ENCODE measurements at places on chromosomes 2 and 18.

DNA sequence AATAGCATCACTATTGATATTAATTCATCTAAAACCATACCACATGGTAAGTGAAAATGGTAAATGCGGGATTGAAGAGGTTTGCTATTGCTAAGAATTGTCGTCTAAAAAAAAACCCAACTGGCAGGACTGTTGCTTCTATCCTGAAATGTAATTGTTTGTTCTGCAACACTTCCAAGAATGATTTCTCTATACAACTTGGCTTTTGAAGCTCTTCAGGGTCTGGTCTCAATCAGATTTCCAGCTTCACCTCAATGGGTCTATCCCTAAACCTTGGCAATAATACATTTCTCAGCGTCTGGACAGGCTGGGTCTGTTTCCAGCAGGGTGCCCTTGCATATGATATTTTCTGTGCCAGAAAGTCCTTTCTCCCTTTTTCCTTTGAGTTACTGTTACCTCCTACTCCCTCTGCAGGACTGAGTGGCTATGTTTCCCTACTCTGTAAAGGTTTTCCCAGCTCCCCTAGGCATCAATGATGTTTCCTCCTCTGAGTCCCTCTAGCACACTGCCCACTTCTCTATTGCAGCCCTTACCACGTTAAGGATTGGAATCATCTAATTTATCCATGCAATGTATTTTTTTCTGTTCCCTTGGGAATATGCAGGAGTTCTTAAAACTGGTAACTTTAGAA, 118.2 kb upstream of the REV1 start:
- DNase-seq, result no peak

DNA sequence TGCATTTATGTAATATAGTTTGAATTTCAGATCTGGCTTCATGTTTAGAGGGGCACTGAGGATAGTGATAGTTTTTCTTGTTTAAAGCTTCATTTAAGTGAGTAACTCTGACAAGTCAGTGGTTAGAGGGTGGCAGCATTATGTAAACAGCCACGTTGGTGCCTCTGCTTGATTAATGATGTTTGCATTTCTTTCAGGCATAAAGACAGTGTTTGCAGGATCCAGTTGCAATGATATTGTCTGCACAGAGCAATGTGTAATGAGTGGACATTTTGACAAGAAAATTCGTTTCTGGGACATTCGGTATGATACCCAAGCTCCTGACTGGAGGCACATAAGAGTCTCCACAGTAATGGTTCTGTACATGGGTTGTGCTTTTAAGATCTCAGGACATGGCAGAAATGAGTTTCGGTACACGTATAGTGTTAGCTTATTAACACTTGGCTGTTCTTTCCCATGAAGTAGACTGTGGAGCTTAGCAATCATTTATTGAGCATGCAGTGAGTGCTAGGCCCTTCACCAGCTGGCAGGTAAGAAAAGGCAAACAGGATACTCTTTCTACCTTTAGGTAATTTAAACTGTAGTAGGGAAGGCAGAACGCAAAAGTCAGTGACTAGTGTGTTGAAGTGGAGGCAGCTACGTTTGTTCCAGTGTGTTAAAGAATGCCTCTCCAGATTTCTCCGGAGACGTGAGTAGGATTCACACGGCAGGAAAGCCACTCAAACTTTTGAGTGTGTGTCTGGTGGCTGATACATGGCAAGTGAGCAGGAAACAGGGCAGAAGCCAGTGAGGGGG, 17.4 kb upstream of the SAG start:
- no peak for DNase-seq

DNA sequence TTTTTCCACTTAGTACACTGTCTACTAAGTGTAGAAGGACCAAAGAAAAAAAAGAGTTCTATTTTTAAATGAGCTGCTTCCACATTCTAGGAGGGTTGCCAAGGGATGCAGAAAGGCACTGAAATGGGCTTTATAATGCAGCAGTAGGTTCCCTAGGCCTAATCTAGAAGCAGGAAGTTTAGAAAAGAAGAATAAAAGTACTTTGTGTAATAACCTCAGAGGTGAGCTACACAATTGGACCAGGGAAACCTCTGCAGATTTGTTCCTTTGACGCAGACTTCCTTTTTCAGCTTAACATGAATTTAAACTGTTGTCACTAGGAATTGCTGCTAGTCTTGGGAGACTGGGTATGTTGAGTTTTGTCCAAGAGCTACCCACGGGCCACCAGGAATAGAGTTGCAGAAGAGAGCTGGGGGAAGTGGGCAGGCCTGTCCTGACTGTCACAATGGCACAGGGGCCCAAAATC, 34.6 kb upstream of the RAB1A start:
- DNase-seq, result no peak

- no peak for DNase-seq
Measured at GRCh38 chr2:136127356-136127755, 9.4 kb upstream of the CXCR4 start.

DNA sequence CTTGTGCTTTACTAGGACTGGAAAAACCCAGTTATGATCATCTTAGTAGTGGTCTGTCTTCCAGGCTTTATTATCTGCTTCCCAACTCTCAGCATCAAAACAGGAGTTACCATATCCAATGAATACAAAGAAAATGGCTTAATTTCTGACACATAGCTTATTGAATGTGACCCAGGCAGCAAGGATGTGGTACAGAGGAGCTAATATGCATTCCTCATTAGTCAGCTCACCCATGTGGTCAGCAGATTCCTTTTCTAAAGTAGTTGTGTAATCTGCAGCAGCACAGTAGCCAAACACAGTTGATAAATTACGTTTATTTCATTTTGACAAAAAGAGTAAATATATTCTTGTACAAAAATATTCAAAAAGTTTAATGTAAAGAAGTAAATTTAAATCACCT, 43.6 kb downstream of the TSPYL6 start:
- no peak for DNase-seq

- no peak for DNase-seq
Measured at GRCh38 chr2:218567797-218568189, 358 bp downstream of the USP37 start.

DNA sequence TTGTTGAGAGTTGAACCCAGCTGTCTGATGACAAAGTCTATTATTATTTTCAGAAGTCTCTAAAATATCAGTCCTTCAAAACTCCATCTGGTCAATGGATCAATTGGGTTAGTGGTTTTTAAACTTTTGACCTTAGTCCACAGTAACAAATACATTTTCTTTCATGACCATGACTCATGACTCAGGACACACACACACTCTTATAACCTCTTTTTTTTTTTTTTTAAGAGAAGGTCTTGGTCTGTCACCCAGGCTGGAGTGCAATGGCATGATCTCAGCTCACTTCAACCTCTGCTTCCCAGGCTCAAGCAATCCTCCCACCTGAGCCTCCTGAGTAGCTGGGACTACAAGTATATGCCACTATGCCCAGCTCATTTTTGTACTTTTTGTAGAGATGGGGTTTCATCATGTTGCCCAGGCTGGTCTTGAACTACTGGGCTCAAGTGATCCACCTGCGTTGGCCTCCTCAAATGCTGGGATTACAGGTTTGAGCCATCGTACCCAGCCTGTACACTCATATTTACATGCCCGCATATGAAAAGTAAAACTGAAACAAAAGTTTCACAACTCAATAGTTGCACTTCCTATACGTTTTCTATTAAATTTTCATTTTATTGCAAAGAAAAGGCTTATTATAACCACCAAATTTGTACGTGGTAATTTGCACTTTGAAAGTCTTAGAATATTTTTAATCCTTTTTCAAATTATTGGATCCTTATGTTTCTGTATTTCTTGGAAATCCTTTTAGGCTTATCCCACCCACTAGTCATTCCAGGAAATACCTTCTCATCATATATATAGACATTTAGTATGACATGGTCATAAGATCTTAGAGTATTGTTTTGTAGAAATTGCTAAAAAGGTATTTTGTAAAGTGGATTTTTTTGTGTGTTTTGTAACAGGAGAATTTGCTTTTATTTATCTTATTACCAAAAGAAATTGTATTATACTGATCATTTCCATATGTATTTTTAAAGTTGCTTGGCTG, 199.0 kb downstream of the LPIN1 start:
- DNase-seq, result no peak

- no peak for DNase-seq
Measured at GRCh38 chr2:177413703-177414102, 21.1 kb downstream of the AGPS start.

Data from spinal cord (tissue), 10 donors.